Stimulated activated CD8-positive, alpha-beta memory T cell treated with anti-CD3 and anti-CD28 coated beads, Interleukin-4, amount 100 ng/mL, for 1 hour (primary cell): ENCODE measurements at places on chromosomes 7 and 10.

DNA sequence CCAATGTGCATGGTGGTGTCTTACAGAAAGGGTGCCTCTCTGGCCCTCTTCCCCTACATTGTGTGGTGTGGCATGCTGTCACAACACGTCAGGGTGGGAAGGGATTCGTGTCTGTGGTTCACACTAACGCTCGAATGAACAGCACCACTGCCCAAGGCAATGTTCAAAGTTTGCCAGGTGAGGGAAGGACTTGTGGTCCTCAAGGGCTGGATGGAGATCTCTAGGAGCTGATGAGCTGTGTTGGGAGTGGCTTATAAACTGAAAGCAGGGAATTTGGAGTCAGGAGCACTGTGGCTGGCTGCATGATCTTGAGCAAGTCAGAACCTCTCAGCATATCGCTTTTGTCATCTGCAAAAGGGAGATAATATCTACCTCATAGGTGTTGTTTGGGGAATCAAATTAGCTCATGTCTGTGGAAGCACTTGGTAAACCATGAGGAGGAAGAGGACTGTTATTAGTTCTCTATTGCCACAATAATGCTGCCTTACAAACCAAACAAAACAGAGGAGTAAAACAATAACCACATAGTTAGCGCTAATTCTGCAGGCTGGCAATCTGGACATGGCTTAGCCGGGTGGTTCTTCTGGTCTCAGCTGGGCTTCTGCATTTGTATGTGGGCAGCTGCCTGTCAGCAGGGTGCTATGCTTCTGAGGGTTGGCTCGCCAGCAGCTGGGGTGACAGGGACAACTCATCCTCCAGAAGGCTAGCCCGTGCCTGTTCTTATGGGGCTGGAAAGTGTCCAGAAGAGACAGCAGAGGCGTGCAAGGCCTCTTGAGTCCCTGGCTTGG is 22.9 kb upstream of the C10orf105 start:
- DNase-seq: no peak

GRCh38 chr7:1252540-1253090 is 19.9 kb downstream of the UNCX start:
- no peak for DNase-seq

GRCh38 chr10:46247181-46247475 is 39.7 kb upstream of the ANTXRL start:
- no peak for DNase-seq

DNA sequence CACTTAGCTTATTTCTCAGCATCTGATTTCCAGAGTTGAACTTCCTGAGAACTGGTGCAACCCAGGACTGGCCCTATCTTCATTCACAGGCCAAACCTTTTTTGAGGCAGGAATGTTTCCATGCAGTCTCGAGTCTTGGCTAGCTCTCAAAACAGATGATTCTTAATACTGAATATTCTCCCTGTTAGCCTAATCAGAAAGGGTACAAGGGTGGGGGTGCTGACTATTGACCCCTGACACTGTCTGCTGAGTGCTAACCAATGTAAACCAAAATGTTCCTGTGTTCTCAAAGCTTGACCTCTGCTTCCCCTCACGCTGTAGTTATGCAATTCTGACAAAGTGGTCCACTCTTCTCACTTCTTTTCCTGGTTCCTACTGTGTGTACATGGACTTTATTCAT is 25.3 kb downstream of the VWDE start:
- no peak for DNase-seq

DNA sequence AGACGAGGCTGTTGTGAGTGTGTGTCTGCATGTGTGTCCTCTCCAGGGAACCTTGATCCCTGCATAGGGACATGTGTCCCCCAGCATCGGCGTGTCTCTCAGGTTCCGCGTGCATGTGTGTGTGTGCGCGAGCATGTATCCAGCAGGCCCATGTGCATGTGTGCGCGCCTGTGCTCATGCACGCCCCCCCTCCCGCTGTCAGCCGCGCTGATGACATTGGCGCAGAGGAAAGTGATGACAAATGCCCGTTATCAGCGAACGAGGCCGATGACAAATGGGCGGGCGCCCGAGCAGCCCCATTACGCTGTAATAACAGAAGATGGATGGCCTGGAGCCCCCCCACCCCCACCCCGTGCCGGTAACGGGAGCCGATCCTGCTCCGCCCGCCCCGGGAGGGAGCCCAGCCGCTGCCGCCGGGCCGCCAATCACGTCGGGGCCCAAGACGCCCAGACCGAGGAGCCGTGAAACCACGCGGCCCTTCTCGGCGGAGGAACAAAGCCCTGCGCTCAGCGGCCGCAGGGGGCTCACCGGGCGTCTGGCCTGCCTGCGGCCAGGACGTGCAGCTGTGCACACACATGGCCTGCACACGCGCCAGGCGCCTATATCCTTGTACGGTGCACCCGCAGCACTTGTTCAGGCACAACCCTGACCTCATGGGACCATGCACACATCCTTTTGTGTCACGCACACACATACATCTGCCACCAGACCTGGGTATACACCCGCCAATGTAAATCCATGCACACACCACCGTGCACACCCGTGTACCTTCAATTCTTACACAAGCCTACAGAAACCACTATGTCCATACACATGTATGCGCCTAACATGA is 21.5 kb downstream of the POLL start:
- no peak for DNase-seq

- no peak for DNase-seq
Measured at GRCh38 chr10:74328388-74328787, 177.4 kb downstream of the ADK start.

DNA sequence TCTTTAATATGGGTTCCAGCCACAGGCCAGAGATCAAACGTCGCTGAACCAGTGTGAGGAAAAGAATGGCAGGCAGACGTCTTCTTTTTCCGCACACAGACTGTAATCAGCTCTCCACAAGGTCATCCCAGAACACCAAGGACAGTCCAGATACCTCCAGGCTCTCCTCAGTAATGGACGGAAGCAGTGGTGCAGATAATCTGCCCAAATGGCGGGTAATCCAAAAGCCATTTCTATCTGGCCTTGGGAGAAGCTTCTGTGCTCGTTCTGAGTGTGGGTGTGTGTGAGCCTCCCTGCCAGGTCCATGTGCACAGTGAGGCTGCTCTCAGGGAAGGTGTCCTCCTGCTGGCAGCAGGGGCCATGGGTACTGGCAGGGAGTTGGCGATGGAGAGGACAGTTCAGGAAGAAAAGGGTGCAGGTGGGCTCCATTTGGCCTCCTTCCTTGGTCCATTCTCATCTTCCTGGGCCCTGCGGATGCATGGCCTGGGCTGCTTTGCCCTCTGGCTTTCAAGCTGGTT is 15.6 kb upstream of the TEX36 start:
- DNase-seq: no peak

DNA sequence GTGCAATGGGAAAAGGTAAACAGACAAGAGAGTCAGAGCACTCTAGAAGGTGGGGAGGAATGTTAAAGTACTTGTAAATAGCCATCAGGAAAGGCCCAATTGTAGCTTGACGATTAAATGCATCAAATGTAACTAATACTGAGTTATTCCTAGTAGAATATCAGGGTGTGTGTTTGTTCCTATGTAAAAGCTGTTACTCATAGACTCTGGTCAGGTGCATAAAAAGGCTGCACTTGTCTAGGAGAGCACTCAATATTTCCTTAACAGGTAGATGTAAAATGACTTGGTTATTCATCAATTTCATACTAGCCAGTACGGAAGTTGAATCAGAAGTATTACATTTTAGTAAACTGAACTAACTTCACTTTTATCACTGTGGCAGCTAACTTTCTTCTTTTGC is 179.7 kb upstream of the AGR3 start:
- no peak for DNase-seq

GRCh38 chr7:16357921-16358320 is 63.4 kb downstream of the CRPPA start:
- no peak for DNase-seq

DNA sequence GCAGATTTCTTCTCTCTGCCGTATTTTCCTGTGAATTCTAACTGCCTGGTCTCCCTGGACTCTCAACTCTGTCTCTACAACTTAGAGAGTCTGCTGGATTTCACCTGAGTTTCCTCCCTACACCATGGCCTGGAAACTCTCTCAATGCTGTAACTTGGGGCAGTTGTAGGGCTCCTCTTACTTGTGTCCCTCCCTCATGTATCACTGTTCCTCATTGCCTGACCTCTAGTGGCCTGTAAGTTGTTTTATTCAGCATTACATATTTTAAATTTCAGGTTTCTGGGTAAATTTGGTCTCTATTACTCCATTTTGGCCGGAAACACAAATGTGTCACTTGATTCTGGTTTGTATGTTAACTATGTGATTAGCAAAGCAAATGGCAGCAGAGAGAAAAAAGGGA is 70.9 kb downstream of the DYNC1I1 start:
- DNase-seq: no peak

DNA sequence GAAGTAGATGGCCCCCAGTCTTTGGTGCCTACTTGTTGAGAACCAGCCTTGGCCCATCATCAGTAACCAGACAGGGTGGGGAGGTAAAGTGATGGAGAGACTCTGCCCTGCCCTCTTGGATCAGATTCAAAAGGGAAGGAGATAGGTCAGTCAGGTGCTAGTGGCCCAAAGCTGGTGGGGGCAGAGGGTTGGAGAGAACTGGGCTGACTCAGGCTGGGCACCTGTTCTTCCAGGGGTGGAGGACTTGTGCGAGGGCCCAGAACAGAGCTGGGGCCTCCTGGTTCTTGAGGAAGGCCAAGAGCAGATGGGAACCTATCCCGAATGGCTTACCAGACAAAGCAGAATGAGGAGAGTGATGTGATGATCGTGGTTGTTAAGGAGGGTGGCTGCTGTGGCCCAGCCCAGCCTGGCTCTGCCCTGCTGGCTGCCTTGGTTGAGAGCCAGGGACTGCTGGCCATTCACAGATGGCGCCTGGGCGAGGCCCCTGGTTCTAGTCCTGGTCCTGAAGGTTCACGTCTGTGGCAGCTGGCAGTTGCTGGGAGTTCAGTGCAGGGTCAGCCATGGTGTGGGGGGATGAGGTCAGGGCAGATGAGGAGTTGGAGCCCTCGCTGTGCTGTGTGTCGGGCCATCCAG is 36.6 kb downstream of the PALD1 start:
- no peak for DNase-seq

GRCh38 chr10:121936295-121936694 is 8.5 kb upstream of the ATE1 start:
- DNase-seq: no peak

- no peak for DNase-seq
Measured at GRCh38 chr7:109582211-109582610, 1012.5 kb downstream of the DNAJB9 start.

GRCh38 chr7:121369462-121369861 is 26.6 kb downstream of the FAM3C start:
- DNase-seq: no peak

DNA sequence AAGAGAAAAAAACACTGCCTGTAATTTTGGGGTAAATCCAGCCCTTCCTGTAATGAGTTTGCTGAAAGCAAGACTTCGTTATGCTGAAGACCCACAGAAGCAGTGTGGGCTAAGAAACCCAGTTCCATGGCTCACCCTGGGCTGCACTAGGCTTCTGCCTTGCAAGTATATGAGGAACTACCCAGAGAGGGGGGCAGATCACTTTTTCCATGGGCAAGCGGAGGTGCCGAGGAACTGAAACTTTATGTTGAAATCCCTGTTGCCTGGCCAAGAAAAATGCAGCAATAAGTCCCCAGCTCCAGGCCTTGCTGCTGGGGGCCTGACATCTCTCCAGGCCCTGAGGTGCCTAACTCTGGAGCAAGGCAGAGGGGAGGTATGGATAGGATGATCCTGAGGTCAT is 8.5 kb downstream of the RASSF4 start:
- no peak for DNase-seq

DNA sequence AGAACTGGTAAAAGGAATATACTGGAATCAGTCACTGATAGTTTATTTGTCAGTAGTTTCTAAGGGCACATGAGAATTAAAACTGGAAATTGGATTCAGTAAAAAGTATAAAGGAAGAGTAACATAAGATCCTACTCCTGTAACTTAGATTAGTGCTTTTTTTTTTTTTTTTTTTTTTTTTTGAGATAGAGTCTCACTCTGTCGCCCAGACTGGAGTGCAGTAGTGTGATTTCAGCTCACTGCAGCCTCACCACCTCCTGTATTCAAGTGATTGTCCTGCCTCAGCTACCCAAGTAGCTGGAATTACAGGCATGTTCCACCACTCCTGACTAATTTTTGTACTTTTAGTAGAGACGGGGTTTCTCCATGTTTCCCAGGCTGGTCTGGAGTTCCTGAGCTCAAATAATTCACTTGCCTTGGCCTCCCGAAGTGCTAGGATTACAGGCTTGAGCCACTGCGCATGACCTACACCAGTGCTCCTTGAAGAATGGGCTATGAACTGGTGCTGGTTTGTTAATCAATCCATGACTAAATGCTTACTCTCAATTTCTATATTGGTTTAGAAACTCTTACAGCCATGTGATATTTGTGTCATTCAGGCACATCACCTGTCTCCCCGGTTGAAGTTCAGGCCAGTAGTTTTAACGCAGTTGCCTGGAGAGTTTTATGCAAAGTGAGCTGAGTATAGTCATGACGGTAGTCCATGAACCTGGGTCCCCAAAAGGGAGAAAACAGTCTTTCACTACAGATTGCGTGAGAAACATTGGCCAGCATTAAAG is 65.0 kb downstream of the ZEB1 start:
- DNase-seq: no peak

DNA sequence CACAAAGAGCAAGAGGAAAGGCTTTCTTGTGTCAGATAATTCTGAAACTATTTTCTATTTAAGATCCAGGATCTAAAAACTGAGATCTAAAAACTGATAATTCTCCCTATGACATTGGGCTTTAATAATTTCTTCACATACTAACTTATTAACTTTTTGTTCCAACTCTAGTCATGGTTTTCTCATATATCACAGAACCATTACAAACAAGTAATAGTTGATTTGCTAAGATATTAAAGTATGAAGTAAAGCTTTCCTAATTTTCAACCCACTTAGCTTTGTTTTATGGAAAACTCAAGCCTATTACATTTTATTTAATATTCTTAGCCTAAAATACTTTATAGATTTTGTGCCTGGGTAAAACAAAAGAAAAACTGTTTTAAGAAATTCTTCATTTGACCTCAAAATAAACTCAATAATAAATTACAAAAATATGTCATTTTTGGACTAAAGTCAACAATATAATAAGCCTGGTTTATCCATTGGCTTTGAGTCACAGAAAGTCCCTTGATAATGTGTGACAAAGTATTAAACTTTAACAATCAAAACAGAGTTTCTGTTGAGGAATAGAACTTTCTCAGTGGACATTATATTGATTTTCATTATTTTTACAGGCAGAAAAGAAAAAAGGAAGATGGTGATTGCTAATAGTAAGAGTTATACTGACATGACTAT is 1142.9 kb upstream of the SORCS1 start:
- DNase-seq: no peak

DNA sequence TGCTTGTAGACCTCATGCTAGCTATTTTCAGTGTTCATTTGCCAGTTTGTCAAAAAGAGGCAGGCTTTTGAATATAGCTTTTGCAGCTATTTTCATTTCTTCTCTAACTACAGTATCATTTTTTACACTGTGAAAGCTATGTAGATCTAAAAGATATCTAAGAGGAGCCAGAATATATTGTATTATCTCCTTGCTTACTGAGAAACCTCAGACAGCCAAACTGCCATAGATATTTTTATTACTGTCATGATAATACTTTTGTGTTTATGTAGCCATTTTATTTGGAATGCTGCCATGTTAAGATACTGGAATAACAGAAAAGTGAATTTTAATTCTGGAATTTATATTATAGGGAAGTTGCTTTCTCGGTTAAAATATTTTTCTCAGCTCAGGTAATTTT is 37.2 kb downstream of the ANKIB1 start:
- no peak for DNase-seq

- no peak for DNase-seq
Measured at GRCh38 chr10:20593649-20594048, 303.5 kb downstream of the NEBL start.
